ENCODE measurements at places on chromosomes 2 and 18. TPM values are rescaled to one million over a fixed set of nuclear protein-coding genes. Genes with fewer than 3 reads are reported as not detected.

Gene LTBP1
- total RNA-seq: 64.9 TPM

Gene IKZF2
- 13.3 TPM for total RNA-seq

Gene KATNAL2
- not detected for total RNA-seq

Gene ZNF24
- total RNA-seq: 21.3 TPM

Gene ANKRD30B
- 0.44 TPM for total RNA-seq

Gene SGPP2
- not detected for total RNA-seq

Gene RAB27B
- 0.42 TPM for total RNA-seq

Gene MAP2
- total RNA-seq: 0.05 TPM

Gene FRZB
- 0.16 TPM for total RNA-seq

DNA sequence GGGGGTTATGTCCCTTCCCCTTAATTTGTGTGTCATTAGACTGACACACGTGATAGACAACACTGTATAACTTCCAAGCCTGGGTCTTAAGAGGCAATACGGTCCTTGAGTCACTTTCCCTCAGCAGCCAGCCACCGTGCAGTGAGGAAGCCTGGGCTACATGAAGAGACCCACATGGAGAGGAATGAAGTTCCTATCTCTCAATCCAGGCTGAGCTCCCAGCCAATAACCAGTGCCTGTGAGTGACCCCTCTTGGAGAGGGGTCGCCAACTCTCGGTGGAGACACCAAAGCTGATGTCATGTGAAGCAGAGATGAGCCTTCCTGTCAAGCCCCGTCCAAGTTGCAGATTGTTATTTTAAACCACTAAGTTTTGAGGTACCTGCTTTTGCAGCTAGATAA, 5.7 kb upstream of the WDSUB1 start:
- no peak for DNase-seq

DNA sequence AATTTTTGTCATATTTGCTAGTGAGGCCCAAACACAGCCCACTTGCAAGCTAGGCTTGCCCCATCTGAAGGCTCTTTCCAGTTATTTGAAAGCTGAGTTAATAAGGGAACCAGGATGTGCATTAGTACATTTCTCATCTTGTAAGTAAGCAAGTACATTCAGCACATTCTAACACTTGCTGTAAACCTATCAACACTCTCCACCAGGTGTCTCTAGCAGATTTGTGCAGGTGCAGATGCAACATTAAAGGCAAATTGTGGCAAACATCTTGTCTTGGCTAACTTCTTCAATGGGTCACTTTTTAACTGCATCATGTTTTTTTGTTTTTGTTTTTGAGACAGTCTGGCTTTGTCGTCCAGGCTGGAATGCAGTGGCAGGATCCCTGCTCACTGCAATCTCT, 25.3 kb upstream of the MFSD6 start:
- DNase-seq: peak; percentile 48

DNA sequence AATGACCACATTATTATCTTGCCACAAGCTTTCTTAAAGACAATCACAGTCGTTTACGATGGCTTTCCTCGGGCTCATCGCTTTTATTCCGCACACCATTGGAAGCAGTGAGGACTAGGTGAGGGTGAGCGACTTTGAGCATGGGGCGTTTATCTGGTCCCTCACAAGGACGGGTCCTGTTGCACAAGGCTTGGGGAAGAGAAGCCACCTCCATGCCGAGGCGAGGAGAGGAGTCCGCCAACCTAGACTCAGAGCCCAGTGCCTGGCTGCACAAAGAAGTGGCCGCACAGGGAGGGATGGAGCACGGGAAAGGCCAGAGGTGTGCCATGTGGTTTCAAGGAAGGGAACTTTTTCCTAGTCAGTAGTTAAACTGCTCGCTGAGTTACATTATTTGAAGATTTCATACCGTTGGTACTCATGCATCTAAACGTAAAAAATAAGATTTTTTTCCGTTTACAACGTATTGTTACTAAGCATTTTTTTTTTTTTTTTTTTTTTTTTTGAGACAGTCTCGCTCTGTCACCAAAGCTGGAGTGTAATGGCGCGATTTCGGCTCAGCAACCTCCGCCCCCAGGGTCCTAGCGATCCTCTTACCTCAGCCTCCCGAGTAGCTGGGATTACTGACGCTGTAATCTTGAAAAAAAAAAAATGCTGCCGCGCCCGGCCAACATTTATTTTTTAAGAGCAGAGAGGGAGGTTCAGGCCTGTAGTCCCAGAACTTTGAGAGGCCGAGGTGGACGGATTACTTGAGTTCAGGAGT, 849 bp upstream of the CYP27C1 start:
- no peak for DNase-seq

DNA sequence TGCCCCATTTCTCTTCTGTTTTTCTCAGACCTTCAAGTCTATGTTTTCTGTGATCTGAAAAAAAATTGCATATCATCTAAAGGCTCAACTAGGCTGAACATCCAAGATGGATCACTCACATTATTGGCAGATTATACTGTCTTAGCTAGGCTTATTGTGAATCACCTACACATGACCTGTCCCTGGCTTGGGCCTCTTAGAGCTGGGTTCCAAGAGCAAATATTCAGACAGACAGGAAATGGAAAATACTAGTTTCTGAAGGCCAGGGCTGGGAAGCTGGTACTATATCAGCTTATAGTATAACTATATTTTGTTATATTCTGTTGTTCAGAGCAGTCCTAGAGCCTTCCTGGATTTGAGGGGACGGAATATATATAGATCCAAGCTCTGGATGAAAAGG, 90.3 kb downstream of the PIK3C3 start:
- no peak for DNase-seq

DNA sequence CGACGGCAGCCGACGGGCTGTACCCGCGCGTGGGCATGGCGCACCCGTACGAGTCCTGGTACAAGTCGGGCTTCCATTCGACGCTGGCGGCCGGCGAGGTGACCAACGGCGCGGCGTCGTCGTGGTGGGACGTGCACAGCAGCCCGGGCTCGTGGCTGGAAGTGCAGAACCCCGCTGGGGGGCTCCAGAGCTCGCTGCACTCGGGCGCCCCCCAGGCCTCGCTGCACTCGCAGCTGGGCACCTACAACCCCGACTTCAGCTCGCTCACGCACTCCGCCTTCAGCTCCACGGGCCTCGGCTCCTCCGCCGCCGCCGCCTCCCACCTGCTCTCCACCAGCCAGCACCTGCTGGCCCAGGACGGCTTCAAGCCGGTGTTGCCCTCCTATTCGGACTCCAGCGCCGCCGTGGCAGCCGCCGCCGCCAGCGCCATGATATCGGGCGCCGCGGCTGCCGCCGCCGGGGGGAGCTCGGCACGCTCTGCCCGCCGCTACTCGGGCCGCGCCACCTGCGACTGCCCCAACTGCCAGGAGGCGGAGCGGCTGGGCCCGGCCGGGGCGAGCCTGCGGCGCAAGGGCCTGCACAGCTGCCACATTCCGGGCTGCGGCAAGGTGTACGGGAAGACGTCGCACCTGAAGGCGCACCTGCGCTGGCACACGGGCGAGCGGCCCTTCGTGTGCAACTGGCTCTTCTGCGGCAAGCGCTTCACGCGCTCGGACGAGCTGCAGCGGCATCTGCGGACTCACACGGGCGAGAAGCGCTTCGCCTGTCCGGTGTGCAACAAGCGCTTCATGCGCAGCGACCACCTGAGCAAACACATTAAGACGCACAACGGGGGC, 2.0 kb downstream of the SP9 start:
- peak; percentile 88 for DNase-seq

DNA sequence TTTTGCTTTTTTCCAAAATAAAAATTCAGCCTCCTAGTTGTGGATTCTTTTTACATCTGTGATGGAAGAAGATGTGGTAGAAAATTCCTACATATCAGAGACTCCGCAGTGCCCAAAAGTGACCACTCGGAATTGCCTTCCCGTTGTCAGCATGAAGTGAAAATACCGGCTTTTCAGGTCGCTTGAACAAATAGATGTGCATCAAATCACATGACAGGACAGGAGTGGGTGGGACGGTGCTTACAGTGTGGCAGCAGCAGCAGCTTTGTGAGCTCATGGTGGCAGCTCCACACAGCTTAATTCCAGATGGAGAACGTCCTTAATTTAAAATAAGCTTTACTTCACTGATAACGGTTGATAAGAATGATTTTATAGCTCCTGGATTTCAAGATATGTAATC, 20.3 kb downstream of the SALL3 start:
- peak; percentile 42 for DNase-seq

DNA sequence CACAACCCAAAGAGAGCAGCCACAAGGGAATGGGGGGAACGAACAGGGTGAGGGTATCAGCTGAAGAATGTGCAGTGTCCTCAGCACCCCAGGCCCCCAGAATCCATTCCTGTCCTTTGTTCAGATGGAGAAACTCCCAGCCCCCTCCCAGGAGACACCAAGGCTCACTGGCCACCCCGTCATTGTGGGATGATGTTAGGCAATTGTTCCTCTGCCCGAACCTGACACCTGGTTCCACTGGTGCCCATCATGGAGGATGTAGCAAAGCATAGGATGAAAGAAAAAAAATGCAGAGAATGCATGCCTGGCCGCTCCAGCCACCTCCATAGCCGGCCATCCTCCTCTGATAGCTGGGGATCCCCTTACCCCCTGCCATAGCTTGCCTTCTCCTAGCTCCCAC, 197.3 kb upstream of the TWIST2 start:
- no peak for DNase-seq

- peak; percentile 67 for DNase-seq
Measured at GRCh38 chr2:13558368-13558767, 841.6 kb downstream of the TRIB2 start.

- no peak for DNase-seq
Measured at GRCh38 chr2:72003124-72003523, 144.5 kb downstream of the CYP26B1 start.

- no peak for DNase-seq
Measured at GRCh38 chr2:33383855-33384598, 92.4 kb upstream of the RASGRP3 start.

DNA sequence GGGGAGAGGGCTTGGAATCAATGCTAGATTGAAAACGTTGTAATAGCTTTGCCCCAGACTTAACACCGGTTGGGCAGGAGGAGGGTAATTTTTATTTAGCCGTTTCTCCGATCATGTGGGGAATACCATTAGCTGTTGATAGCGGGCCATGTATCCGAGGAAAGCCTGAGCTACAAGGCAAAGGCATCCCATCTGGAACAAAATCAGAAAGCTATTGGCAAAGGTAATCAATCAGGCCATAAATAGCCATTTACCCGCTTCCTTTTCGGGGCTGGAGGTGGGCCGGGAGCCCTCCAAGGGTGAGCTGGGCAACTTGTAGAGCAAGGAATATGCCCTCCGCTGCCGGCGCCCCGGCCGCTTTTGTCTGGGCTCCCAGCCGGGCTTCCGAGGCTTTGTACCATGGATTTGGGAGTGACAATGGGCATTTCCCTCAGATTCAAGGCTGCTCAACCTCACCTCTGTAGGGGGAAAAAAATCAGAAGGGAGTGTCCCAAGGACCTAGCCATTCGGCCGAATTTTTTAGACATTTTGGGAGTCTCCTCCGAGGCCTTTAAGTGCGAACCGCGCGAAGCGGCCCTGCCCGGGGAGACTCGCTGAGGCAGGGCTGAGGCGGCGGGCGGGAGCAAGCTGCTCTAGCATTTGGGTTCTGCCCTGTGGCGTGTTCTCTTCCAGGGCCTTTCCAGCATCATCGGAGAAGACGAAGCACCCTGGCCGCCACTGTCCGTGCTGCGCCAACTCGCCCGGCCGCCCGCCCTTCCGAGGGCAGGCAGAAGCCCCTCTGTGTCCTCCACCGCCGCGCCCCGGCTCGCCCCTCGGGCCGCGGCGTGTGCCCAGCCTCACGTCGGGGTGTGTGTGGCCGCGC, 1.1 kb upstream of the HOXD9 start:
- DNase-seq: no peak

DNA sequence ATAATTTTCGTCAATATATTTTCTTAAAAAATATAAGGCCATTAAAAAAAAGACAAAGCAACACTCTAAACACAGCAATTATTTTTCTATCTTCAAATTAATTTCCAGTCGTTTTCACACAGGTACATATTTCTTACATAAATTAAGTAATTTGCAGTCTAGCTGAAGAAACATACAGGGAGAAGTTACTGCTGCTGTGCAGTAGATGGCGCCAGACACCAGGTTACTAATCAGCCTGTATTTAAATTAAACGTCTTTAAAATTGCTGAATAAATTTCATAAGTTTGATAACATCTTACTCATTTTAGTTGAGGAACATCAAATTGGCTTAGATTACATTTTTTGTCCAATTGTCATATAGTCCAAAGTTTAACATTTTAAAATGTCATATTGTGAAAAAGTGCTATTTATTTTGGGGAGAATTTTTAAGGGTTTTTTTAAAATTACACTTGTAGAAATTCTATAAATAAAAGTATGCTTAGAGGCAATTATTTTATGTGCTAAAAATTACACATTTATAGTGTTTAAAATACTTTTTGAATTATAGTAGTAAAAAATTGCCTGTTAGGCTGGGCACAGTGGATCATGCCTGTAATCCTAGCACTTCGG, 88.4 kb downstream of the PMAIP1 start:
- no peak for DNase-seq

DNA sequence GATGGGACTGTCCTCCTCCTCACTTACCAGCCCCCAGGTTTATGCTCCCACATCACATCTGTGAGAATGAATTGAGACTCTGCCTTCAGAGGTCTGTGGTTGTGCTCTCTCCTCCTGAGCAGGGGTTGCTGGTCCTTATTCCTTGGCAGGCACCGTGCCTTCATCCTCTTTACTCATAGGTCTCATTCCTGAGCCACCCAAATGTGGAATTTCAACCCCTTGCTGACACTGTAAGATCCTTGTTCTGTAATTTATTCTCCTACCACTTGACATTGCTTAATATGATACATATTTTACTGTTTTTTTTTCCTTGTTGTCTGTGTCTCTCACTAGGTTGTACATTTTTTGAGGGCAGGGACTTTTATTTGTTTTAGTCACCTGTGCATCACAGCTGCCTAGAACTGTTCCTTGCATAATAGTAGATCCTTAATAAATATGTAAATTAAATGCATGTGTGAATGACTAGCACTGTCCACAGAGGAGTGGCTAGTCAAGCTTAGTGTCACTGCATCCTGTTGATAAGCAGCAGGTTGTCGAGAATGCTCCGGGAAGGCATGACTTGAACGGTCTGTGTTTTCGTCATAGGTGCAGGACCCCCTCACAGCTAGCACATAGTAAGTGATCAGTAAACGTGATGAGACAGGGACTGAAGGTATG, 180.6 kb downstream of the ZNF407 start:
- DNase-seq: no peak

- no peak for DNase-seq
Measured at GRCh38 chr18:59087391-59087790, 52.3 kb upstream of the SEC11C start.

- DNase-seq: no peak
Measured at GRCh38 chr2:41851554-41851953, 196.3 kb upstream of the PKDCC start.

DNA sequence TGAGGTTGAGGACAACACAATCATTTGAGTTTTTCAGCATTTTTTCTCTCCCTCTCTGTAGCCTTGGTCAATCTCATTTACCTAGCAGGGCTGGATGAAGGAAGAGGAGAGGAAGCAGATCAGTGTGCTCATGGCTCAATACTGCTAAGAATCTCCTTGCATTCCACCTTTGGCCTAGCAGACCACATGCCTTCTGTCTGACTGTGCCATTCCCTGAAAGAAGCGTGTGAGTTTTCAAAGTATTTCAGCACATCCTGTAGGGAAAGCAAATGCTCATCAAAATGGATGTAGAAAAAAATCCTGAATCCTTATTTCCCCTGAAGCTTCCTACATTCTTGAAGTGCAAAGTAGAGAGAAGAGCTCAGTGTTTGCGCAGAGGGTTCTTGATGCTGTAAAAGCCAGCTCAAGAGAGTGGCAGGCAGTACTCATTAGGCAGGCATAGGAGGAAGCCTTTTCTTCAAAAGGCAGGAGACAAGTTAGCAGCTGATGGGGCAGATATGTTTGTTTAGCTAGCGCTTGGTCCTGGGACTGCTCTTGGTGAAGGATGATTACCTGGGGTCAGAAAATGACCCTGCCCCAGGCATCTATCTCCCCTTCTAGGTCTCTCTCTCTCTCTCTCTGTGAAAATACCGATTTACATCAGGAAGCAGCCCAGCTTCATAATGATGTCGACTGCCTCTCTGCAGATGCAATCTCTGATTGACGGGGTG, 14.4 kb upstream of the PIK3C3 start:
- DNase-seq: peak; percentile 30

Data from Caco-2 (cell line).